ENCODE measurements at places on chromosomes 4 and X. TPM values are rescaled to one million over a fixed set of nuclear protein-coding genes. Genes with fewer than 3 reads are reported as not detected.

SATL1 gene
- 0.32 TPM for total RNA-seq

RNF150 gene
- total RNA-seq, result 7.9 TPM

LRP2BP gene
- total RNA-seq, result not detected

DNA sequence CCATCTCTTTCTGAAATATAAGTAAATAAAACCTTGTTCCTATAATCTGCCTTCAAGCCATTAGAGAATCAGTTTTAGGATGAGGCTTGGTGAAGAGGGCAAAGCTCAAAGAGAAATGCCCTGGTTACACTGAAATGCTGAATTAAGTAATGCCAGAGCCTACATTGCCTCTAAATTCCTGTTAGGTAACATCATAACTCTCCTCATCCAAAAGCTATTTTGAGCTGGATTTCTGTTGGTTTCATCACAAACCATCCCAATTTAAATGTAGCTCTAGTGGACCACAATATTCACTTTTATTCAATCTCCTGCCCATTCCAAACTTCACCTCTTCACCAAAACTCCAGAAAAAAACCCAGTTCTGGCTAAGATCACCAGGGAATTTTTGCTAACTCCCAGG is 1319.7 kb upstream of the TENM3 start:
- DNase-seq, result no peak

DNA sequence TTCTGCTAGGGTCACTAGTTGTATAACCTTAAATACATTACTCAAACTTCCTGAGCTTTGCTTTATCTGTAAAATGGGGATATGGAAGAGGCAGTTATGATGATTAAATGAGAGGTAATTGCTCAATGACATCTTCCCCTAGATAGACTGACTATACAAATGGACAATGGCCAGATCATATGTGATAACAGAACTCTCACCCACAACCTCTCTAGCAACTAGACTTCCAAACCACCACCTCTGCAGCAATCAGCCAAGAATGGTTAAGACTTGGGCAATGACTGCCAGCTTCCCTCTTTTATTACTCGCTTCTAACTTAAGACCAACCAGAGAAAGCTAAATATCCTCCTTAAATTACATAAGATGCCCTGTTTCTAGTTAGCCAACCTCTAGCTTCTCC is 2.9 kb upstream of the SEPSECS start:
- DNase-seq, result no peak
